Kidney (tissue), 22 donors: ENCODE measurements at places on chromosomes 13 and 19.
A peak's percentile ranks its signal among the peaks of the same experiment; 100 is the strongest.

GRCh38 chr13:84049443-84050219 is 167.4 kb upstream of the SLITRK1 start:
- DNase-seq, result no peak

- DNase-seq, result peak; percentile 93
Observed at GRCh38 chr19:51338563-51339312, 3.2 kb downstream of the VSIG10L start.

DNA sequence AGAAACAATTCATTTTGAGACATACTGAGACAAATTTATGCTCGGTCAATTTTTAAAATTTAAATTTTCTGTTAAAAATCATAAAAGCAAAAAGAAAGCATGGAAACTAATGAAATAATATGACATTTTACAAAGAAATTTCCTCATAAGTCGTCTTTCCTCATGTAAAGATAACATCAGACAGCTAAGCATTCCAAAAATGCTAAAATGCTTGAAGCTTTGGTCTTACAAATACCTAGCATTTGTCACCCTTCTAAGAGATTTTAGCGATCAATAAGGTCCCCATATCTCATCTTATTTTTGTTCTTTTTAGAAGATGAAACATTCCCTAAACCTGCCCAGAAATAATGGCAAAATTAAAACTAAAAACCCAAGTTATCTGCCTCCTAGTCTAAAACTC is 68.5 kb upstream of the FREM2 start:
- DNase-seq, result no peak

- DNase-seq, result peak; percentile 51
Observed at GRCh38 chr13:25371875-25372283, at the start of gene ATP8A2. ATP8A2 (plus strand) TSS chr13:25371974; CDS start chr13:25372213, 239 bp downstream.

DNA sequence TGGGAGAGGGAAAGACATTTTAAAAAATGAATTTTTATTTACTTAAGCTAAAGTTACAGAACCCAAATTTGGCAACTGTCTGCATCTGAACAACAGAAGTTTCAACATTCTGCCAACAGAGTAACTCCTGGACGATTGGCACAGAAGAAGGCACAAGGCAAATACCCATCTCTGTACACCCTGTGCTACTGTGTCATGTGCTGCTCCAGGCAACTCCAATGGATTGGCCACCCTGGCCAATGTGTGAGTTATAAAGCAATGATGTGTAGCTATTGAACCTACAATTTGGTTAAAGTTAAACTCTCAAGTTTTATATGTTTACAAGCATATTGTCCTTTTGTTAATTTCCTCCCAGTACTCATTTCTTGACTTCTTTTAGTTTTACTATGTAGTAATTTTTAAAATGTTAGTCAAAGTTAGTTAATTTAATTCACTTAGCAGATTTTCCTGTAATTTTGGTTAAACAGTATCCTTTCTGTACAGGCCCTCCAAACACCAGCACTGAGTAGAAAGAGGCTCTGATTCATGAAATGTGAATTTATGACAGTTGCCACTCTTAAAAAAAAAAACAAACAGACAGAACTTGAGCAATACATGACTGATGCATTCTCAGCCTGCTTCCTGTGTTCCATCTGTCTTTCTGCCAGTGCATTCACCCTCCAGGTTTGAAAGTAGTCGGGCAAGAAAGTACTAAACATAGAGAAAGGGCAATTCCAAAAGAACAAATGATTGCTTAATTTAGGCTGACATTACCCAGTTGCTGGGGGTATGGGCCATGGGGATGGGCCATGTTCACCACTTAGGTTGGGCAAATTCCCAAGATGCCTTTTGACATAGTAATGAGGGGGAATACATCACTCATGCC is 5.9 kb downstream of the STARD13 start:
- DNase-seq, result no peak

GRCh38 chr19:370641-371330 is 26.2 kb upstream of the MIER2 start:
- peak; percentile 57 for DNase-seq

GRCh38 chr13:27442071-27442647 is 8.2 kb downstream of the MTIF3 start:
- no peak for DNase-seq

- DNase-seq, result no peak
Observed at GRCh38 chr19:30667227-30667626, 295.0 kb downstream of the ZNF536 start.

DNA sequence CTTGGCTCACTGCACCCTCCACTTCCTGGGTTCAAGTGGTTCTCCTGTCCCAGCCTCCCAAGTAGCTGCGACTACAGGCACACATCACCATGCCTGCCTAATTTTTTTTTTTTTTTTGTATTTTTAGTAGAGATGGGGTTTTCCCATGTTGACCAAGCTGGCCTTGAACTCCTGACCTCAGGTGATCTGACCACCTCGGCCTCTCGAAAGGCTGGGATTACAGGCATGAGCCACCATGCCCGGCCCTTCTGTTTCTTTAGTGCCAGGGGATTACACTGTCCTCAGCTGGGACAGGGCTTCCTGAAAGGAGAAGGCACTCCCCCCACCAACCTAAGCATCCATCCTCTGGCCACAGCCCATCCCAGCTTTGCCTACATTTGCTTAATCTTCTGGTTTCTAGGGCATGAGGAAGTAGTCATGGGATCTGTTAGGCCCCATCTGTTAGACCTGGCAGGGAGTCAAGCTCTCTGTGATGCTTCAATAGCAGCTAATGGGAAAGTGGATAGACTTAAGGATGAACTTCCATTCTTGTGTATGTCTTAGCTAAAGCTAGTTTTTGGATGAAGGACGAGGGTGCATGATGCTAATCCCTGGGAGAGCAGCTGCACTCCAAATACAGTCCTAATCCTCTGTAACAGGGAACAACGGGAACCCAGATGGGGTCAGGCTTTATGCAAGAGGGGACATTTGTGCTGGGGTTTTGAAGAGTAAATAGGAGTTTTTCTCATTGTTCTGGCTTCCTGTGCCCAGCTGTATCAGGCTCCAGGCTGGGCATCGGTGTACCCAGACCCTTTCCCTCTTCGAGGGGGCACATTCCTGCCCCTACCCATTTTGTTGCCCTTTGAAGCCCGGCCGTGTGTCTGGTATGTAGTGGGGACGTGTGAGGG is 2.6 kb downstream of the VAV1 start:
- no peak for DNase-seq

DNA sequence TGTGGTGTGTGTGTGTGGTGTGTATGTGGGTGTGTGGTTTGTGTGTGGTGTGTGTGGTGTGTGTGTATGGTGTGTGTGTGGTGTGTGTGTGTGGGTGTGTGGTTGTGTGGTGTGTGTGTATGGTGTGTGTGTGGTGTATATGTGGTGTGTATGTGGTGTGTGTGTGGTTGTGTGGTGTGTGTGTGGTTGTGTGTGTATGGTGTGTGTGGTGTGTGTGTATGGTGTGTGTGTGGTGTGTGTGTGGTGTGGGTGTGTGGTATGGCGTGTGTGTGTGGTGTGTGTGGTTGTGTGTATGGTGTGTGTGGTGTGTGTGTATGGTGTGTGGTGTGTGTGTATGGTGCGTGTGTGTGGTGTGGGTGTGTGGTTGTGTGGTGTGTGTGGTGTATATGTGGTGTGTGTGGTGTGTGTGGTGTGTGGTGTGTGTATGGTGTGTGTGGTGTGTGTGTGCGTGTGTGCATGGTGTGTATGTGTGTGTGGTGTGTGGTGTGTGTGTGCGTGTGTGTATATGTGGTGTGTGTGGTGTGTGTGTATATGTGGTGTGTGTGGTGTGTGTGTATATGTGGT is 8.7 kb downstream of the SHISA7 start:
- no peak for DNase-seq

- DNase-seq, result no peak
Observed at GRCh38 chr13:111954661-111955411, 112.1 kb upstream of the SOX1 start.

DNA sequence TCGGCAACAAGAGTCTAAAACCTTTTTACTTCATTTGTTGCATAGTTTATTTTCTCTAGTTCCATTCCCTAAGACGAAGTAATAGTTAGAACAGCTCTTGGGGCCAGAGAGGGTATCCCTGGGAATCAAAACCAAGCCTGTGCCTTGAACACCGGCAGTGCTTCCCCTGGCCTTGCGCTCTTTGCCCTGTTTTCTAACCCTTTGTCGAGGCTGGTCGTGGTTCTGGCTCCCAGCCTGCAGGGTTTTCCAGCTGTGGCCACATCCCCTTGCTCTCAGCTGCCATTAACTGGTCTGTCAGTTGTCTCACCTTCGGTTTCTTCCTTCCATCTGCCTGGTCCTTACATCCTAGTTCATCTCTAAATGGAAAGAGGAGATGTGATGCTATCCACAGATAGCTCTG is 61.0 kb downstream of the HSPH1 start:
- no peak for DNase-seq

DNA sequence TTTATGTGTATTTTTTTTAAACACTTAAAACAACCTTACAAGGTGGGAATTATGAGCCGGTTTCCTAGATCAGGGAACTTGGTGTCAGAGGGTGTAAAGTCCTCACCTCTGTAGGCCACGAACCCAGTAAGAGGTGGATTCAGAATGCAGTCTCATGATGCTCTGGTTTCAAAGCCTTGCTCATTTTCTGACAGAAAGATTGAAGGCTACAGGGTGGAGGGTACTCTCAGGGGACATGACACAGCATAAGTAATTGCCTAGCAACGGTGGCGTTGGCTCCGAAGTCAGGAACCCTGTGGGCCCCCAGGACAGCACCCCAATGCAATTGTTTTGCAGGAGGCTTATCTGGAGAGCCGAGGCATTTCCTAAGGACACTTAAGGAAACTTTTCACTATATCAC is 794.7 kb downstream of the EFNB2 start:
- no peak for DNase-seq

- peak; percentile 61 for DNase-seq
Observed at GRCh38 chr13:112445411-112446271, 69.5 kb downstream of the SPACA7 start.

DNA sequence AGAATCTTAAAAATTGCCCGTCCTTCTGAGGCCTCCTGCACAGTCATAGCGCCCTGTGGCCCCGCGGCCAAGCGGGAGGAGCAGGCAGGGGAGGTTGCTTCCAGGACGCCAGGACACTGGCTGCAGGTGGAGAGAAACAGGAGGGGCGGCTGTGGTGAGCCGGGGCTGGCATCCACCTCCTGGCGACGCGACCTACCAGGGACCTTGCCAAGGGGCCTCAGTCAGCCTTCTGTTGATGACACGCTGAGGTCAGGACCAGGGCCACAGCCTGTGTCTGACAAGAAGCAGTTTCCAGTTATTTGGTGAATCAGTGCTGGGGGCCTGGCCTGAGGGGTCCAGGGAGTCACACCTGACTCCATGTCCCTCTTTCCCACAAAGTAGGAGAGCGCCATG is 13.3 kb upstream of the MKNK2 start:
- DNase-seq, result no peak

GRCh38 chr13:26991508-26992181 is 180.0 kb downstream of the USP12 start:
- DNase-seq, result peak; percentile 13
